Hypothalamus (tissue), 51 donors: ENCODE measurements at places on chromosomes 16 and 17.

GRCh38 chr17:59401725-59402124, 70.3 kb downstream of the YPEL2 start:
- DNase-seq: no peak

- DNase-seq: no peak
Measured at GRCh38 chr17:59561042-59561441, 4.4 kb upstream of the DHX40 start.

DNA sequence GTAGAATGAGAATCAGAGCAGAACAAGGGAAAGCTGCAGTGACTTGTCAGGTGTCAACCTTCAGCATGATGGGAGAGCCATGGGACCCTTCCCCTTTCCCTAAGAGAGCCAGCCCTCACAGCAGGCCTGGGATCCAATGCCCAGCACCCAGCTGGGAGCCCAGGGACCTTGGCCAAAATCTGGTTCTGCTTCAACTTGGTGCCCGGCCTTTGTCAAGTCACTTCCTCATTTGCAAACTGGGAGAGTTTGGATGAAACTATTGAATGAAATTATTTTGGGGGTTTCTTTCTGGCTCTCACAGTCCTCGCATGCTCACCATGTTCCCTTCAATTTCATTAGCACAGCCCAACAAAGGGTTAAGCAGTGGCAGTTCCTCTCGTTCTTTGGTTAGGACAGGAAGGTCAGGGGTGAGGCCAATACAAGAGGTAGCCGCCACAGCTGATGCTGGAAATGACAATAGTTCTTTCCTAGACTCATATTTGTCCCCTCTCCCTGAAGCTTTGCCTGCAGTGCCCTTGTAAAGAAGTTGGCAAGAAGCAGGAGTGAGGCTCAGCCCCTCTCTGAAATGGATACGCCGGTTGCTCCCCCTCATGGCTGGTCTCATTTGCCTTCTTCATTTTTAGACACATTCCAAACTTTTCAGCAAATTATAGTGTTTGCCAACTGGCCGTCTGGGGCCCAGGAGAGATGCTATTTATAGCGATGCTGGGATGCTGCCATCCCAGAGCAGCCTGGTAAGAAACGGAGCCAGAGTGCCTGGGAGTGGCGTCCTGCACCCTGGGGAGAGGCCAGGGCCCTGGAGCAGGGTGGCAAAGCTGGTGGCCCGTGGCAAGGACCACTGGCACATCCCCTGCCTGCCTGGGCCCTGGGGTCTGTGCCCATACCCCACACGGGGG, 34.5 kb upstream of the MEOX1 start:
- no peak for DNase-seq

DNA sequence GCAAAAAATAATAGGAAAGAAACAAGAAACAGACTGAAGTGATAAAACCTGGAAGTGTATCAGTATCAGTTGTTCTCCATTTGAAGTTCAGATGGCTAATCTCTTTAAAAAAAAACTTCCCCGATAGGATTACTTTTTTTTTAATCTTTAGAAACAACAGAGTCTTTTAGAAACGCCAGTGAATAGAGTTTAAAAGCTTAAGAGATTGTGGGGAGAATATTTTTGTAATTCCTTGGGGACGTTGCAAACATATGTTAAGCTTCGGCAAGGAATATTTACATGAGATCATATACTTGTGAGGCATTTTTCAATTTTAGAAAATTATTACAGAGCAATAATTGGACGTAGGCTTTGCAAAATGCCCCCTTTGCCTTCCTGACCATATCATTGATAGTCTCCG, 13.2 kb downstream of the MAF start:
- DNase-seq: no peak

- no peak for DNase-seq
Measured at GRCh38 chr16:89502081-89502843, 5.9 kb upstream of the SPG7 start.

DNA sequence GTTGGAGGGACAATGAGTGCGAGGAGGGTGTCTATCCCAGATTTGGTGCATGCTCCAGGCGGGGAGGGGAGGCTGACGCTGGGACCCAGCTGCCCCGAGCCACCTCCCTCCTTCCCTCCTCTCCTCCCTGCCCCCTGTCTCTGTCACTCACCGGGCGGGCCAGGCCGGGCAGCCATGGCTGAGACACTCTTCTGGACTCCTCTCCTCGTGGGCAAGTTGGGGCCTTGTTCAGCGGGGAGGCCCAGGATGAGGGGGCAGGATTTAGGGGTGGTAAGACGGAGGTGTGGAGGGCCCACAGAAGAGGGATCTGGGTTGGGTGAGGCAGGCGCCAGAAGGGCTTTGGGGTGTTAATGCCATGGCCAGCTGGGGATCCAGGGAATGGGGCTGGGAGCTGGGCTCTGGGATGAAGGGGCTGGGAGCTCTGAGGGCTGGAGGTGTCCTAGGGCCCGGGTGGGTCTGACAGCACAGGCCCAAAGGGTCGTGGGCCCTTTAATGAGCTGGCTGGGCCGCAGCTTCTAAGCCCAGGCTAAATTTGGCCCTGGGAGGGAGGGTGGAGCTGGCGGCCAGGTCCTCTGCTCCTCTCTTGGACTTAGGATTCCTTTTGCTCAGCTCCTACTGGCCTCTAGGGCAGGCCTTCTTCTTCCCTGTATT, at the start of gene SGCA:
Gene SGCA (plus strand): TSS at position 139 of the 651 bp plus-strand sequence. CDS start 36 bp downstream, at position 175.
- no peak for DNase-seq

DNA sequence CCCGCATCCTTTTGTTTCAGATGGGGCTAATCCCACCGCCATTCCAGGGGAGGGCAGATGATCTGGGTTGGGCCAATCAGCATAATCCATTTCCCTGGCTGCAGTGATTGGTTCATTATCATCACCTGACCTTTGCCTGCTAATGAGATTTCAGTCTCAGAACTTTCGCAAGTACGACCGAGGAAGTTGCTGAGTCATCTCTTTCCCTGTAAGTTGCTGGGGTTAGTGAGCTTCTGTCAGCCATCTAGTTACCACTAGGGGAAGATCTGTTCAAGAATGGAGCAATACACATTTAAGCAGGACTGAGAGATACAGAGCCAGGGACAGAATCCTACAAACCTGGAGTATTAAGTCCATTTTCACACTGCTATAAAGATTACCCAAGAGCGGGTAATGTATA, 65.3 kb upstream of the NUDT7 start:
- no peak for DNase-seq

DNA sequence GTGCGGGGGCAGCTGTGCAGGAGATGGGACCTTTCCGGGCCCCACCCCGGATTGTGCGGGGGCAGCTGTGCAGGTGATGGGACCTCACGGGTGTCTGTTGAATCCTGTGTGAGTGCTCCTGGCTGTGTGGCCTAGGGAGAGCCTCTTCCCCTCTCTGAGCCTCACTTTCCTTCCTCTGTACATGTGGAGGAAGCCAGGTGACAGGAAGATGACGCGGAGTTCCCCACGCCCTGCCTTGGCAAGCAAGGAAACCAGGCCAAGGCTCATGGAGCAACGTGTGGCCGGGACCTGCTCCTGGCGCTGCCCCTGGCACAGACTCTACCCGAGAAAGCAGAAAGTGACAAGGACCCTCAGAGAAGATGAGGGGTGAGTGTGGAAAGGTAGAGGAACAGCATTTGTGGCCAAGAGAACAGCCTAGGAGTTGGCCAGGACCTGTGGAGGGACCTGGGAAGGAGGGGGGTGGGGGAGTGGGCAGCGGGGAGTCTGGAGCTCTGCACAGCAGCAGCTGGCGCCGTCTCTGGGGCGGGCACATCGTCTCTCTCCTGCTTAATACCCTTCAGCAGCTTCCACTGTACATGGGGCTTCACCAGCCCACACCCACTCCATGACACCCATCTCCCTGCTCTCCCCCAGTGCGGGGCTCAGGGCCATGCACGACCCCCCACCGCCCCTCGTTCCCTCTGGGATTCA, 38.4 kb upstream of the PABPN1L start:
- DNase-seq: no peak

DNA sequence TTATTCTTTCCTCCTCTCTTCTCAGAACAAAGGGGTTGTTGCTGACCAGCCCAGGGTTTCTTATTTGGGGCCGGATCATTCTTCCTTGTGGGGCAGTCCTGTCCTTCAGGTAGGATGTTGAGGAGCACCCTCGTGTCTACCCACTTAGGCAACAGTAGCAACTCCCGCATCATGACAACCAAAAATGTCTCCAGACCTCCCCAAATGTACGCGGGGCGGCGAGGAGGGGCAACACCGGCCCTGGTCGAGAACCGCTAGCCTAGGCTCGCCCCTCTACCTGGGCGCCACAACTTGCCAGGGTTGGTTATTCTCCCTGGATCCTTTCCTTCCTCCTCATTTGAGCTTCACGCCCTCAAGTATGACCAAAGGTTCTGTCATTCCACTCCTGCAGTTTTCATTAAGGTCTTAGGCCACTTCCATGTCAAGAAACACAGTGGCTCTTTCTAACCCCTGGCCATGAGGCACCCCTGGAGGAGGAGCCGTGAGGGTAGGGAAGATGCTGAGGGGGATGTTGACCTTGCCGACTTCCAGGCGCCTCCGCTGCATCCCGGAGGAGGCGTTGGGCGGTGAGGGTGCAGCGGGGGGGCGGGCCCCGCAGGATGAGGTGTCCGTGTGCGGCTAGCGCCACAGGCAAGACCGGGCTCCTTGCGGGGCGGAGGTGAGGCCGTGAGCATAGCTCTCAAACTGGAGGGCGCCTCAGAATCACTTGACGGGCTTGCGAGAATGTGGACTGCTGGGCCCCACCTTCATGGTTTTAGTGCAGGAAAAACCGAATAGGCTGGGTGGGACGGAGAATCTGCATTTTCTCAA, 712 bp upstream of the SPECC1 start:
- no peak for DNase-seq

DNA sequence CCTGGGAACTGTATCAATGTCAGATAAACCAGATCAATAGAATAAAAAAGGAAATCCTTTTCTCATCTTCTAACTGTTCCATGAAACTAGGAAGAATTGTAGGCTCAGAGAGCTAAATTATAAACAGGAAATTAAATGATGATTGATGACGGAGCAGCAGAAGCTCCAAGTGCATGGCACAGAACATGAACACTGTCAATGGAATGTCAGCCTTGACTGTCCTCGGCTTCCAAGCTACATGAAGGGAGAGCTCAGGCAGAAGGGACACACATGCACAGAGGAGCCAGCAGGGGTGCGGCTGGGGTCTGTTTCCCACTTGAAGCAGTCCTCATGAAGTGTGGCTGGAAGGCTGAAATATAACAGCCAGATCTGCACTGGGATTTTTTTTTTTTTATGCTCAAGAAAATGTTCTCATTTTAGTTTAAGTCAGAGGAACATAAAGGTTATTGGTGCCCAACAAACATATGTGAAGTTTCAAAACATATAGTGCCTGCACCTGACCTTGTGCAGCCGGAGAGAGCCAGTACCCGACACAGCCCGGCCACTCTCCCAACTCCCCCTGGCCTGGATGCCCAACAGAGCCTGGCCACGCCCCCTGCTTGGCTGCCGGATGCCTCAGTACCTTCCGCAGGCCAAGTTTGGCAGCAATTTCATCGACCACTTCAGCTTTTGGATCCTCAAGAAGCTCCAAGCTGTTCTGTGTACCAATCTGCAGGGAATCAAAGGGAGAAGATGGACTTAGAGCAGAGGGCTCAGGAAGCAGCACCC, 37.0 kb downstream of the NPLOC4 start:
- no peak for DNase-seq

- DNase-seq: no peak
Measured at GRCh38 chr16:86667035-86667434, 88.7 kb downstream of the FOXL1 start.

DNA sequence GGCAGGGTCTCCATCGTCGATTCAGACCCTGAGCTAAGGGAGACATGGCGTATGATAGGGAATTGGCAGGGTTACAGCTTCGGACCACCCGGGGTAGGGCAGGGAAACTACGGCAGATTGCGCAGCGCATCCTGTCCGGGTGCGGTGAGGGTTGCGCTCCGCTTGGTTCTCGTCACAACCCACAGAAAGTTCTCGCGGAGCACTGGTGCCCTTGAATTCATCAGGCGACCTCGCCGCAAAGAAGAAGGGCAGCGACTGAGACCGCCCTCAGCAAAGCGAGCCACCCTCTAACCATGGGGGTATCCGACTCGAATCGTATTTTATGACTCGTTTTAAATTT, 1.2 kb downstream of the HS3ST3B1 start:
- DNase-seq: no peak

- DNase-seq: no peak
Measured at GRCh38 chr16:64977206-64977920, 144.5 kb downstream of the CDH11 start.

- DNase-seq: no peak
Measured at GRCh38 chr17:67526700-67527099, 149.6 kb downstream of the PITPNC1 start.

DNA sequence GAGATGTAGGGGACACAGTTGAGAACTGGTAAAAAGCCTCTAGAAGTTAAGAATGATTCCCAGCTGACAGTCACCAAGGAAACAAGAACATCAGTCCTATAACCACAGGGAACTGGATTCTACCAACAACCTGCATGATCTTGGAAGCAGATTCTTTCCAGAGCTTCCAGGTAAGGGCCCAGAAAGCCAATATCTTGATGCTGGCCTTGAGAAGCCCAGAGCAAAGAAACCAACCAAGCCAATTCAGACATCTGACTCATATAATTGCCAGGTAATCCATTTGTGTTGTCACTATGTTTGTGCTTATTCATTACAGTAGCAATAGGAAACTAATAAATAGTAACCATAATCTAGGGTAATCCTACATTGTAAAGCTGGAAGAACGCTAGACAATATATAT, 81.6 kb downstream of the CACNG1 start:
- DNase-seq: no peak

- no peak for DNase-seq
Measured at GRCh38 chr17:34850023-34850422, 111.2 kb downstream of the CCT6B start.

- DNase-seq: no peak
Measured at GRCh38 chr16:78785218-78785617, 685.8 kb downstream of the WWOX start.

GRCh38 chr16:68417711-68418301, 30.5 kb downstream of the SMPD3 start:
- no peak for DNase-seq

DNA sequence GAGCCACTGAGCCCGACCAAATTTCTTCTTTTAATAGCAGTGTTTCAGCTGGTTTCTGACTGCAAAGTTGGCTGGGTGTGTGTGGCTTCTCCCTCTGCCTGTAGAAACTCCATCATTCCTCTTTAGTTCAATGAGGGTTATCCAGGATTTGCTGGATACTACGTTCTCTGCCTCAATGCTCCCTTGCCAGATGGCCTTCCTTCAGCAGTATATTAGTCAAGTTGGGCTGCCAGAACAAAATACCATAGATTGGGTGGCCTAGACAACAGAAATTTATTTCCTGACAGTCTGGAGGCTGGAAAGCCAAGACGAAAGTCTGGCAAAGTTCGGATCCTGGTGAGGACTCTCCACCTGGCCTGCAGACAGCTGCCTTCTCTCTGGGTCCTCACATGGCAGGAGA, 103.7 kb downstream of the NOG start:
- no peak for DNase-seq

DNA sequence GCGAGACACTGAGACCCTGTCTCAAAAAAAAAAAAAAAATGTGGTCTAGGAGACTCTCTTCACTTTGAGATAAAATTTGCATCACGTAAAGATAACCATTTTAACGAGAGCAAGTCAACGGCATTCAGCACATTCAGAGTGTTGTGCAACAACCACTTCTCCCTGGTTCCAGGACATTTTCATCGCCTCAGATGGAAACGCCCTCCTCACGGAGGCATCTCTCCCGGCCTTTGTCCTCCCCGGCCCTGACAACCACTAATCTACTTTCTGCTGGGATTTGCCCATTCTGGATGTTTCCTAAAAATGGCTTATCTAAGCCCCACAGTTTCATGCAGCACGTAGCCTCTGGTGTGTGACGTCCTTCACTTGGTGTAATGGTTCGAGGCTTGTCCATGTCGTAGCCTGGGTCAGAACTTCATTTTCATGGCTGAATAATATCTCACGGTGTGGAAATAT, 6.4 kb upstream of the NPRL3 start:
- no peak for DNase-seq

GRCh38 chr16:16178455-16179162, 44.7 kb downstream of the ABCC6 start:
- DNase-seq: no peak
